ENCODE measurements at places on chromosomes 13 and 19.

- DNase-seq: no peak
Measured at GRCh38 chr19:38425810-38426466, at the start of gene RASGRP4. RASGRP4 (minus strand) TSS chr19:38426219; CDS start chr19:38426091, 128 bp downstream.

DNA sequence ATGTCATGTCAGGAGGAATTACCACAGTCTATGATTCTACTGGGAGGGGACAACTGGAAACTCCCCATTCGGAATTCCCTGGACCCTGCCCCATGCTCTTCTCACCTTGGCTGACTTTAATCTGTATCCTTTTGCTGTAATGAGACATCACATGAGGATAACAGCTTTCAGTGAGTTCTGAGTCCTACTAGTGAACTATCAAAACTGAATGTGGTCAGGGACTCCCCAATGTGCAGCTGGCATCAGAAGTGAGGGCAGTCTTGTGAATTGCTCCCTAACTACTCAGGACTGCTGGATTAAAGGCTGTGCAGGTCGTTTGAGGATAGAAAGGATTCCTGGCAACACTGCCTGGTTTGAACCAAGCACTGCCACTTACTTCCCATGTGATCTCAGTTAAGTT, 15.2 kb downstream of the SIGLEC7 start:
- no peak for DNase-seq

GRCh38 chr19:38554676-38555141, 63.0 kb downstream of the MAP4K1 start:
- no peak for DNase-seq

DNA sequence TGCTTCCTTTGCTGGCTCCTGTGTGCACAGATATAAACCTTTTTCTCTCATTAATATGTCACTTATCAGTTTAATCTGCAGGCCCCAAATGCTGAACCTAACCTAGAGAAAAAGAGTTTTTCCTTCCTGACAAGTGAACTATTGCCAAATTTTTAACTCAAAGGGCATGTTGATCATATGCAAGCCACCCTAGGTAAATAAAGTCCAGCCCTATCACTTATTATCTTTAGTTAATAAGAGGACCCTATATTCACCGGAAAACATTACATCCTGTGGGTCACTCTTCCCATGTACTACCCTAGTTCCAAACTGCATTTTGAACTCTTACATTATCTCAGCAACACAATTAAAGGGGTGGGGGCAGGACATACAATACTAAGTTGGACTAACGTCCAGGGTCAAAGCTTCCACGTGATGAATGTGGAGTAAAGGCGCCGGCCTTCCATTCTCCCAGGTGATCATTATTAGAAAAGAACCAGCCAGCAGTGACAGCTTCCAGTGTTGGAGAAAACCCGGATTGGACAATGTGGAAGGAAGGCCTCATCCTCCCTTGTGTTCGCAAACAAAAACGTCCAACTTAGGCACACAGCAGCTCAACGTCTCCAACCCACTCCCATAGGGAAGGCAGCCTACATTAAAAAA, 86.6 kb downstream of the STK24 start:
- DNase-seq: no peak

- no peak for DNase-seq
Measured at GRCh38 chr13:104140552-104140951, 1074.3 kb upstream of the SLC10A2 start.

DNA sequence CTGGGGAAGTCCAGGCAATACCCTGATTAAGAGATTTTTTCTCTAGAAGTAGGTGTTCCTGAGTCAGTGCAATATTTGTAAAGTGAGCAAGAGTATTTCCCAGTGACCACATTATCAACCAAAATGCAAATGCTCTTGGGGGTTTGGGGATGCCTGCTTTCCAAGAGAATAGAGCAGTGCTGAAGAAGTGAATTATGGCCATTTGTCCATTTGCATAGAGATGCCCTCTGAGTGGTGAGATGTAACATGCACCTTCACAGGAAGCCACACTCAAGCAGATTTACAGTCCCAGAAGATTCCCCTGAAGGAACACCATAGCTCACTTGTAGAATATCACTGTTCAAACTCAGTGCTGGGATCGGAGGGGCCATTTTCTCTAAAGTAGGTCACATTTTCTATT, 71.8 kb downstream of the TNFSF11 start:
- no peak for DNase-seq

GRCh38 chr13:74169676-74170075, 35.5 kb upstream of the KLF12 start:
- no peak for DNase-seq

DNA sequence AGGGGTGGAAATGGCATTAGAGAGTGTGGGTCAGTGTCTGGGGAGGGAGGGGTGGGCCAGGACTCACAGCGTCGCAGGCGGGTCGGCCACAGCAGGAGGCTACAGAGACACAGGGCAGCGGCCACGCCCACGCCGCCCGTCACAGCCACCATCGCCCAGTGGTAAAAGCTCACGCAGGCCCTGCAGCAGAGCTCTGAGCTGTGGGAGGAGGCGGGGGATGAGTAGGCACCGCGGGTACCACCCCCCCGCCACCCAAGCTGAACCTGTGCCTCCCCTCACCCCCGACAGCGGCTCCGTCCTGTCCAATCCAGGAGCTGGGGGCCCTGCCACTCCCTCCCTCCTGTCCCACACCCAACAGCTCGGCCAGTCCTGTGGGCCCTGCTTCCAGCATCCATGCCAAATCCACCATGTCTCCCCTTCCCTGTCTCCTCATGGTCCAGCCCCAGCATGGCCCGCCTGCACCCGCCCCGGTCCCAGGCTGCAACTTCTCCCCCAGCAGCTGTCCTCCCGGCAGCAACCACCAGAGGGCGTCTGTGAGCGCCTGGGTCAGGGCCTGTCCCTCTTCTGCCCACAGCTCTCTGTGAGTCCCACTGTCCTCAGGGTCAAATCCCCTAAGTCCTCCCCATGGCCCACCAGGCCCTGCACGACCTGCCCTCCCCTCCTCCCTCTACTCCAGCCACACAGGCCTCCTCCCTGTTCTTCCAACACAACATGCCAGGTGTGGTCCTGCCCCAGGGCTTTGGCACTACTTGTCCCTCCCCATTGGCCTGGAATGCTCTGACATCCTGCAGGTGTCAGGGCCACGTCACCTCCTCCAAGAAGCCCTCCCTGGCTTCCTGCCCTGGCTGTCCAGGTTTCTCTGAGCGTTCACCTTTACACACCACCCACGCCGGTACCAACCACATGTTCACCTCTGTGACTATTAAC, 6.0 kb downstream of the TEKTIP1 start:
- DNase-seq: no peak

- no peak for DNase-seq
Measured at GRCh38 chr13:112370311-112370710, 5.8 kb upstream of the SPACA7 start.

DNA sequence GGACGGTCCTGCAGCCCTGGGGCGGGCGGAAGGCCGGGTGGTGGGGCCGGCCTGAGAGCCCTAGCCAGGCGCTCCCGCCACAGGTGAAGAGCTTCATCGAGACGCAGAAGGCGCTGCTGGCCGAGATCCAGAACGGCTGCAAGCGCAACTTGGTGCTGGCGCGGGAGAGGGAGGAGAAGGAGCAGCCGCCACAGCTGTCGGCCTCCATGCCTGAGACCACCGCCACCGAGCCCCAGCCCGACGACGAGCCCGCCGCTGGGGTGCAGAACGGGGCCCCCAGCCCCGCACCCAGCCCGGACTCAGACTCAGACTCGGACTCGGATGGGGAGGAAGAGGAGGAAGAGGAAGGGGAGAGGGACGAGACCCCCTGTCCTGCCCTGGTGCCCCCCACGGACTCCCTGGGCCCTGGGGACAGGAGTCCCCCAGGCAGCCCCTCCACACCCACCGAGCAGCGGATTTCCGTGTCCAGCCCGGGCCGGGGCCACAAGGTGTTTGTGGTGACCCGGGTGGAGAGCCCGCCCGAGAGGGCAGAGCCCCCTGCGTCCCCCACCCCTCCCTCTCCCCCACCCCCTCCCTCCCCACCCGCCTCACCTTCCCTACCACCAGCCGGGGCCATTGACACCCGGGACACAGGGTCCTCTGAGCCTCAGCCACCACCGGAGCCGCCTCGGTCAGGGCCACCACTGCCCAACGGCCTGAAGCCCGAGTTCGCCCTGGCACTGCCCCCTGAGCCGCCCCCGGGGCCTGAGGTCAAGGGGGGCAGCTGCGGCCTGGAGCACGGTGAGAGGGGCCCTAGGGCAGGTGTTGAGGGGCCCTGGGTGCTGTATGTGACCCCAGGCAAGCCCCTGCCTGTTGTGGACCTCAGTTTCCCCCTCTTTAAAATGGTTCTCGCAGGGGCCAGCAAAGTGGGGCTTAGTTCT, 15.3 kb downstream of the NKPD1 start:
- no peak for DNase-seq

DNA sequence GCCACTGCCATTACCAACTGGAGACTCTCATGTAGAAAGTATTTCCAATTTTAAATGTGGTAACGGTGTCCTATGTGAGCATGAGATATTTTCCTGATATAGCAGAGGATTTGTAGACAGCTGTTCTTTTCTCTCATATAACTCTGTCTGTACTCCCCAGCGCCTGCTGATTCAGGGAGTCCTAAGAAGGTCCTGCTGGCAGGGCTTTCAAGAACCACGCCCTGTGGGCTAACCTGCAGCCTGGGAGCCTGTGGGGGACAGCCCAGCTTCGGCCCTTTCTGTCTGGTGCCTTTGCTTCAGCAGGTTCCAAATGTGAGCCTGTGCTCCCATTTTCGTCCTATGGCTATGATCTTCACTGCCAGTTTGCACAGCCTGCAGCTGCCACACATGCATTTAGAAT, 316.8 kb downstream of the ATP8A2 start:
- DNase-seq: no peak

- no peak for DNase-seq
Measured at GRCh38 chr19:55146078-55146704, 2.8 kb downstream of the TNNT1 start.

- DNase-seq: no peak
Measured at GRCh38 chr19:53485046-53486004, 17.8 kb downstream of the ZNF813 start.

GRCh38 chr13:36965767-36966166, 33.4 kb downstream of the ALG5 start:
- DNase-seq: no peak

- DNase-seq: no peak
Measured at GRCh38 chr19:35843676-35844481, 8.4 kb downstream of the NPHS1 start.

- DNase-seq: no peak
Measured at GRCh38 chr19:2021453-2022140, 6.1 kb upstream of the BTBD2 start.

- no peak for DNase-seq
Measured at GRCh38 chr13:105894697-105895096, 640.8 kb downstream of the EFNB2 start.

DNA sequence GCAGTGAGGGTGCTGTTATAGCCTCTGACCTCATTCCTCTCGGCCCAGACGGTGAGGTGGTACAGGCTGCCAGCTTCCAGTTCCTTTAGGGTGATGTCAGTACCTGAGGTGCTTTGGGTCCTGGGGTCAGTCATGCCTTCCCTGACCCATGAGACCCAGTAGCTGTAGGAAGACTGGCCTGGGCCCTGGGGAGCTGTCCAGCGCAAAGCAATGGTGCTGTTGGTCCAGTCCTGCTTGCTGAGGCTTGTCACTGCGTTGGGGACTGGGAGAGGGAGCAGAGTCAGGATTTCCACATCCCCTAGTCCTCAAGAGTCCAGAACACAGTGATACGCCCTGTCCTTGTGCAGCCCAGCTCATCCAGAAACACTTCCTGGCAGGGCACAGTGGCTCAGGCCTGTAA, 10.7 kb downstream of the PTPRH start:
- DNase-seq: no peak

- DNase-seq: no peak
Measured at GRCh38 chr13:100604918-100605710, 16.5 kb upstream of the GGACT start.

GRCh38 chr19:2804156-2805004, 15.3 kb upstream of the ZNF554 start:
- no peak for DNase-seq

DNA sequence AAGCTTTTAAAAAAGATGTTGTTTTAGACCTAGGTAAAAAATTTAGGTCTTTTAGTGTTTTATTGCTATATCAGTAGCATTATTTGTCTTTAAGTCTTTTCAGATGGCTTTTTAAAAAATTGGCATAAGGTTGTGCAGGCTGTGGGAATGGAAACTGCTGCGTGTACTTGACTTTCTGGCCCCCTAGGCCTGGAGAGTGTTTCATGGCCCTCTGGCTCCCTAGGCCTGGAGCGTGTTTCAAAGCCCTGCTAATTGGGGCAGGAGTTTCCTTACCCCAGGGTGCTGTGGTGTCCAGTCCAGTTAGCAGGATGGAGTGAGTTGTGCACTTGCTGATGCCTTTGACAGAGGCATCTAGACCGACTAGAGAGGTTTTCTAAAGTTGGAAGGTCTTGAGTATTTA, 23.8 kb downstream of the PRAM1 start:
- no peak for DNase-seq

GRCh38 chr13:90630716-90631115, 716.8 kb upstream of the MIR17HG start:
- no peak for DNase-seq

GRCh38 chr13:21723807-21724505, 53.1 kb downstream of the FGF9 start:
- DNase-seq: no peak

GRCh38 chr13:97616385-97616784, 182.4 kb downstream of the RAP2A start:
- no peak for DNase-seq

DNA sequence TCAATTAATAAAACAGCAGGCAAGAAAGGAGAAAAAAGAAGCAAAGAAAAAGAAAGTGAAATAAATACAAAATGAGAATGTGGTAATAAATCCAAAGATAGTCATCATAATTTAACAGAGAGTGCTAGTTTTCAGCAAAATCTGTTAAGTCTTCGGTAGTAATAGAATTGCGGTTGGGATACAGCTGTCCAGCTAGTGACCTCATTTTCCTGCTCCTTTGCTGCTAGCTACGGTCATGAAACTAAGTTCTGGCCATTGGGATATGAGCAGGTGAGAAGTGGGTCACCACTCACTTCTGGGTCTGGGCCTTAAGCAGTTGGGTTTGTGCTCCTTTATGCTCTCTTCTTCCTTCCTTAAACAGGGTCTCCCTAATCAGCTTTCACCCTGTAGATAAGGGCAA, 11.7 kb upstream of the DGKH start:
- no peak for DNase-seq

- no peak for DNase-seq
Measured at GRCh38 chr19:5489551-5489950, 34.3 kb downstream of the ZNRF4 start.
